Right cardiac atrium (tissue), 5 donors: ENCODE measurements at places on chromosomes 6 and 20.
A peak's percentile ranks its signal among the peaks of the same experiment; 100 is the strongest.

- no peak for DNase-seq
Measured at GRCh38 chr6:146041282-146041681, 12.4 kb downstream of the GRM1 start.

GRCh38 chr6:43339168-43339567 lies 30.3 kb downstream of the ZNF318 start:
- DNase-seq, result no peak

DNA sequence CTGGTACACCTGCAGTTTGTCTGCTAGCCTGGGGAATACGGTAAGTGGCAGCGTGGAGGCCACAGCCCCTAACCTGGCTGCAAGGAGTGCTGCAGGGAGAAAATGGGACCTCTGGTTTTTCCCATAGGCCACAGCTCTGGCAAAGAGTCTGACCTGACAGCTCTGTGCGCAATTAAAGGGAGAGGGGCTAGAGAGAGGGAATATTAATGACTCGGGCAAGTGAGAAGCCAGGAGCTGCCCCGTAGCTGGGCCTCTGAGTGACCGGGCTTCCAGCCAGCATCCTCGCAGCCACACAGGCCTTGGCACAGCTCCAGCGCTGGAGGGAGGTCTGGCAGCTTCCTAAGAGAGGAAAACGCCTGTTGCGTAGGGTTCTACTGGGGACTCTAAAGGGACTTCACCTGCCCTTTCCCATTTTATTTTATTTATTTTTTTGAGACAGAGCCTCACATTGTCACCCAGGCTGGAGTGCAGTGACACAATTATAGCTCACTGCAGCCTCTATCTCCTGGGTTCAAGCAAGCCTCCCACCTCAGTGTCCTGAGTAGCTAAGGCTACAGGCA lies 18.2 kb upstream of the OCSTAMP start:
- DNase-seq, result peak; percentile 92

GRCh38 chr6:157552081-157552747 lies 171.2 kb downstream of the ZDHHC14 start:
- DNase-seq, result no peak

DNA sequence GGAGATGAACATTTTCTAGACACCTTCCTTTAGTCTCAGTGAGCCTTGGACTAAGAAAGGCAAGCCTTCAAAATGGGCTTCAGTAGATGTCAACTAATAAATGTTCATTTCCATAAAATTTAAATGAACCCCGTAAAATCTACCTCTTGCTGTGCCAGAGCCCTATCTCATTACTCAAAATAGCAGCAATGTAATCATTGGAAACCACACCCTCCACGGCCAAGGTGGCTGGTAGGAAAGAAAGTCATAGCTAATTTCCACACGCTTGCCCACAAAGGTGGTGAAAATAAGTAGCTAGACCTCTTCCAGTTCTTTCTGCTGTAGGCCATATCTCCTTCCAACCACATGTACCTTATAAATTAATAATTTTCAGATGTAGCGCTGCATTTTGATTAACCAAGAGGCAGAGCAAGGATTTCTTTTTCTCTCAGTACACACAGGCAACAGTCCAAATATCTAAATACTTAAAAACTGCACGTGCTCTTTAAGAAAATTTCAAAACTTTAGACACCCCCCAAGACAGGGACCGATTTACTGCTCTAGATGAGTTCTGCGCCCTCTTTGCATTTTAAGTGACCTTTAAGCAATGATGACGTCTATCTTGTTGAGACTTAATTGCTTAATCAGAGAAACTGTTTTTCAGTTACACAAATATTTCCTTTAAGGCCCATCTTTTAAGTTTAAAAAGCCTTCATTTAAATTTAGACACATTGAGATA lies 290.8 kb downstream of the ZNF217 start:
- no peak for DNase-seq

GRCh38 chr6:15553031-15553430 lies 109.8 kb downstream of the DTNBP1 start:
- no peak for DNase-seq

GRCh38 chr20:6473197-6473596 lies 294.3 kb upstream of the BMP2 start:
- DNase-seq, result no peak

DNA sequence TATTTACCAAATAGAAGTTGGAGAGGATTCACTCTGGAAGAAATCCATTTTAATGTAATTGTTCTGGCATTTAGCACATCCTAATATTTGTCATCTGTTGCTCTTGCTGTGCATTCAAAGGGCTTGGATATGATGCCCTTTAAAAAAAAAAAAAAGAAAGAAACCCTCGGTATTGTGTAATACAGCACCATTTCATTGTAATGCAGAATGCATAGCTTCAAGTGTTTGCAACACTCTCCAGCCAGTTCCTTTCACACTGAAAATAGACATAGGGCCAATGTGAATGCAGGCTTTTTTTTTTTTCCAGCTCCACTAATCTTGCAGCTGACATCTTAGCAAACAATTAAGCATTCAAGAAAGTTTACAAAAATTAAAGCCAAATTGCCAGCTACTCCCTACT lies 197.4 kb upstream of the POU3F2 start:
- no peak for DNase-seq

DNA sequence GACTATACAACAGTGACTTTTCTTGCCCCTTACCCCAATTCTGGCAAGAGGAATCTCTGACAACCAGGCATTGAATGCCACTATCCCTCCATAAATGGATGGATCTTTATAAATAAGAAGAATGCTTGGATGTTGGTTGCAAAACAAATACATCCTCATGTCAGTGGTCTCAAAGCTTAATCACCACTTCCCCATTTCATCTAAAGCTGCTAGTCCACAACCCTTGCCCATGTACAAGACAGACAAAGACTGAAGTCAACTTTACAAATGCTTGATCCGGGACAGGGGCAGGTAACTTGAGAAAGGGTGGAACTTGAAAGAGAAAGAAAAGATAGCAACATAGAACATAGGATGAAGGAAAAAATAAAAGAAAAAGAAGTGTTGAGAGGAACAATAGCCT lies 540.5 kb upstream of the NOX3 start:
- DNase-seq, result no peak

GRCh38 chr6:158071121-158072082 lies 89.7 kb downstream of the SYNJ2 start:
- no peak for DNase-seq

DNA sequence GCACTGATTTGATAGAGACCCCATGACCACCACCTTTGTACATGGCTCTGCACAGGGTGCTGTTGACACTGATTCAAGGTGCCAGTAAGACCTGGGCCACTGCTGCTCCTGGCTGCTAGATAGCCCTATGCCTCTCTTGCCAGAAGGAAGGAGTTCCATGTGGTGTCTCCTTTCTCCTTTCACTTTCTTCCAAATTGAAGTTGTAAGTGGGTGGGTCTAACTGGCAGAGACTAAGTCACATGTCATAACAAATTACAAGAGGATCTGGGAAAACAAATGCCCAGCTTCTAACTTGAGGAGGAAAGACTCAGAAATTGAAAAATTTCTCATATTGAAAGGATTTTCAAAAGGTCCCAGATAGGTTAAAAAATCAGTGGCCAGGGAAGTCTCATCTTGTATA lies 116.8 kb downstream of the TFAP2B start:
- DNase-seq, result no peak

DNA sequence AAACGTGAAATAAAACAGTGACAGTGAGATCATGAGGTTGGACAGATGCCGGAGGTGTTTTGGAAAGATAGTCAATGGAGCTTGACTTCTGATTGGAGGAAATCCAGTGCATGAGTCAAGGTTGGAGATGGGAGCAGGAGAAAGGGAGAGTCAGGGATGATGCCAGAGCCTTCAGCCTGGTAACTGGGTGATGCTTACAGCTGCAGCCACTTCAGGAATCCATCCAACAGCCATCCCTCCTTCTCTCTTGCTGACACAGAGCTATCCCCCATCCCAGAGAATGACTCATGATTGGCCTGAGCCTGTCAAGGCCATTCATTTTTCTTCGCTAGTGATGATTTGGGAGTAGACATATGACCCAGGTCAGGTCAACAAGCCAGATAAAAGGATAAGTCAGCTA lies 112.8 kb downstream of the SAMD5 start:
- no peak for DNase-seq

DNA sequence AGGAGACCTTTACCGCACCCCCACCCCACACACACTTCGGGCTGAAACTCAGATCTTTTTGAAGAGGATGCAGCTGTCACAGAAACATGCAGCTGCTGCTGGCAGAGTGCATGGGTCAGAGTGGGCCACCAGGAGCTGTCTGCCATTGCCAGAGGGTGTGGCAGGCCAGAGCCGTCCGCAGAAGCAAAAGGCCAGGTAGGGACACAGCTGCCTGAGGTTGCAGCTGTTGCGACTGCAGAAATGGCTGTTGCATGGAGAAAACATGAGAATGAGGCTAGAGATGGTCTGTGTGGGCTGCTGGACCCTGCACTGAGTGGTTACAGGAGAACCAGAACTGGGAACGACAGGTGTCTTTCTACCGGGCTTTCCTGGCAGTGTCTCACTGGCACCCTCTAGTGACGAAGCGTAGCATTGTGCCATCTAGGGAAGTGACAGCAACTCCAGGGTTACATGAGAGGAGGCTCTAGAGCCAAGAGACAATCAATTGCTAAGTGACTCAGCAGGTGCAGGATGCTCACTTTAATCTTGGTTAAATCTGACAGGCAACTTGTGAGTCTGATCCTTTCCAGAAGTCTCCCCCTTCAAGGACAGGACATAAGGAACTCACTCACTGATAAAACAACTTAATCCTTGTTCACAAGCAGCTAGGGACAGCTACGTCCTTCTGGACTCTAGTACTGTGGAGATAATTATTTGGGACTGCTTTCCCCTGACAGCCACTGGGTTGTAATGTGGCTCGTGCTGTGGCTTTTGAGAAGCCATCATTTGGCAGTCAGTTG lies 29.1 kb upstream of the SERPINB9 start:
- peak; percentile 92 for DNase-seq

DNA sequence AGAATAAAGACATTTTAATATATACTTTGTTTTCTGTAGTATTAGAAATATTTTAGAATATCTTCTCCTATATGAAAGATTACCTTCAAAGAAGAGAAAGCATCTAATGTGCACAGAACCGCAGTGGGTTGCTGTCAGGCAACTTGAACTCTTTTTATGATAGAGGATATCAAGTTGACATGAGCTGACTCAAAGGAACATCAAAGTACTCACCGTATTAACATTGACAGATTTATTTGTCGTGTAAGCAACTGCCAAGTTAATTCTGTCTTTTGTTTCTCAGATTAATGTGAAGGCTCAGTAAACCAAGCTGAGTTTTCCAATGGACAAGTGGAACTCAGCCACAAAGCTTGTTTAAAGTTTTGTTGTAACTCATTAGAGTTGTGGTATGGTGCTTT lies 2.2 kb upstream of the GINM1 start:
- no peak for DNase-seq
